ENCODE measurements at places on chromosomes 11 and 22.

DNA sequence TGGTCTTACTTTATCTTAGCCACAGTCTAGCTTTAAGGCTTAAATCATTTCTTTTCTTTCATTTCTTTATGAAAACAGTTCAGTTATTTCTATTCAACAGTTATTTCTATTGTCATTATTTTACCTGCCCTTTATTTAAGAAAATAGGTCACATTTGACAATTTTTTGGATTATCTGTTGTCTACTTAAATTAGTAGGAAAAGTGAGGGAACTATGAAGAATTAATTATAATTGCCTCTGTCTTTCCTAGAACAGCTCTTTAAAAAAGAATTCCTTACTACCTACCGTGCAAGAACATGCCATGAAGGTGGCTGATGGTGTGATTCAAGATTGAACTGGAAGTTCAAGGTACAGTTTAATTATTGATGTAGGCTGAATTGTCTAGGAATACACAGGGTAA is at the start of gene OR4C6:
TSS of gene OR4C6 (plus strand) at position 301 of the 400 bp plus-strand sequence. CDS start 2,966 bp downstream, outside the sequence.
- no peak for DNase-seq

GRCh38 chr11:75384438-75385080 is 14.8 kb upstream of the RPS3 start:
- DNase-seq = peak; percentile 42

DNA sequence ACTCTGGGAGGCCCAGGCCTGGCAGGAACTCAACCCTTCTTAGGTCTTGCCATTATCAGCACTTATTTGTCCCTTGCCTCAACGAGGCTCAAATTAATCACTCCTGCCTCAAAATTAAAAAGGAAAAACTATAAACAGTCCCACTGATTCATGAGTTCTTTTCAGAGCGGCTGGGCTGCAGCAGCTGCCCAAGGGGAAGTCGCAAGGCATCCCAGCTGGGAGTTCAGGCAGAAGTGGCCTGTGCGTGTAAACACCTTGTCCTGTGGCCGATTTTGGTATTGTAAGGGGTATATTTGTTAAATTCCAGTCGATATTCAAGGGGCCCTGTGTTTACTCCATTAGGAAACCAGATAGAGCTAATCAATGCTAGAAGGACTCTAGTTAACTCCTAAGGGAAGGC is 213.9 kb upstream of the CADM1 start:
- no peak for DNase-seq

GRCh38 chr11:91932151-91932821 is 292.3 kb upstream of the FAT3 start:
- no peak for DNase-seq

- no peak for DNase-seq
Observed at GRCh38 chr11:134025082-134025429, 43.8 kb upstream of the JAM3 start.

- DNase-seq = no peak
Observed at GRCh38 chr11:76984743-76985142, 49.5 kb upstream of the B3GNT6 start.

- no peak for DNase-seq
Observed at GRCh38 chr11:16610738-16611388, 127.6 kb upstream of the C11orf58 start.

DNA sequence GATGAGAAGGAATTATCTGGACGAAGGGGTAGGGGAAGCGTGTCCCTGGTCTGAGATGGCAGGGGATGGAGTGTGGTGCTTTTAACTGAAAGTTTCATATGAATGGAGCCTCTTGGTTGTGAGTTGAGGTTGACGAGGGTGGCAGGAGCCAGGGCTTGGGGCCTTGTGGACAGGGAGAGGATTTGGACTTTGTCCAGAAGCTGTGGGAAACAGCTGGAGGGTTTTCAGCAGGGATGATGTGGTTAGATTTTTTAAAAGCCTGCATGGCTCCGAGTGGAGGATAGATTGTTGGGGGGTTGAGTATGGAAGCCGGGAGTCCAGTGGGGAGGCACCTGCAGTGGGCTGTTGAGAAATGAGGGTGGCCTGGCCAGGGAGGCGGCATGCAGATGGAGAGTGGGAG is 24.8 kb downstream of the MYO7A start:
- DNase-seq = no peak

GRCh38 chr11:10426475-10426874 is 28.6 kb upstream of the AMPD3 start:
- no peak for DNase-seq

DNA sequence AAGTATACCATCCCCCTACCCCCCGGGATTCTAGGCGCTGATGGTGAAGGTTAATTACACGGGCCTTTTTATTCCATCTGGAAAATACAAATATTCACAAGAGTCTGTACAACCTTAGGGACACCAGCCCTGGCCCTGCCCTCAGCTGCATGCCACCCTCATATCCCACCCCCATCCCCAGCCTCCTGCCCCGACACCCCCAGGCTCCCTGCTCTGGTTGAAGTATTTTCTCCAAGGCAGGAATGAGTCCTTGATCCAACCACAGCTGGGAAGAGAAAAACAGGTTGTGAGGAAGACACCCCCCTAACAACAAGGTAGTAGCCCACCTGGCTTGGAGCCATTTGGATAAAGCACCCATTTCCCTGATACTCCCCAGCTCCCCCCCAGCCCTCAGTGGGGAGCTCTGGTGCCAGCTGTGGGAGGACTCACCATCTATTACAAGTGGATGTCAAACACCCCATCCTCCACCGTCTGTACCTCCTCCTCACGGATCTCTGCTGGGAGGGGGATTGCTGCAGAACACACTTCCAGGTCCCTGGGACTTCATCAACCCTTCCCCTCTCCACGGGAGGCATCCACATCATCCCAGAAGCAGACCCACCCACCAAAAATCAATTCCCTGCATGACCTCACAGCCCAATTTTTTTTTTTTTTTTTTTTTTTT is 4.0 kb upstream of the NRXN2 start:
- DNase-seq = no peak

DNA sequence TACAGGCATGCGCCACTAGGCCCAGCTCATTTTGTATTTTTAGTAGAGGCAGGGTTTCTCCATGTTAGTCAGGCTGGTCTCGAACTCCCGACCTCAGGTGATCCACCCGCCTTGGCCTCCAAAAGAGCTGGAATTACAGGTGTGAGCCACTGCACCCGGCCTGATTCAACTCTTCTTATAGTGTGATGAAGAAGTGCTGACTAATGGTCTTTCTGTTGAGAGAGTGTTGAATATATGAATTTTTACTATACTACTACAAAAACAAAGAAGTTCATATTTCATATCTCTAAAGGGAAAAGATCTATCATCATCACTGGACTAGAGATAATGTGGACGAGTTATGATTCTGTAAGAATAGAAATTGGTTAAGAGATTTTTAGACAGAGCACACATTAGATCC is 320.1 kb downstream of the SOX6 start:
- DNase-seq = no peak

DNA sequence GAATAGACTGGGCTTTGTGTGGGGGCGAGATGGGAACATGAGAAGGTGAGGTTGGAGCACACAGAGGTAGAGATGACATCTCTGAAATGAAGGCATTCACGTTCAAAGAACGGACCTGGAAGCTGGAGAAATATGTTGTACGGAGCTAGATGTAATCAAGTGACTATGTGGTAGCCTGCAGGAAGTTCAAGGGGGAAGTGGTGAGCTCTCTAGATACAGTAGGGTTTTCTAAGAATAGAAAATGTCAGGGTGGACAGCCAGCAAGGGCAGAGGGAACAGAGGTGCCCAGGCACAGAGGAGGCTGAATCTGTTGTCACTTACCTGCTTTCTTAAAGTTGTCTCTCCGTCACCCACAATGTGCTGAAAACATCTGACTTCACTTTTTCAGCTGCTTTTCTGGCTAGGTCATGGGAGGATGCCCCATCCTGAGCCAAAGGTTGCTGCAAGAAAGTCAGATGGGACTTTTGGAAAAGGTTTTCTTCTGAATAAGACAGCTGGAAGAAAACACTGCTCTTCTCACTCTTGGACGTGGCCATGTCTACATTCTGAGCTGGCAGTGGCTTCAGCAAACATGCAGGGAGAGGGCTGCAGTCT is 171.5 kb upstream of the B3GAT1 start:
- DNase-seq = no peak

DNA sequence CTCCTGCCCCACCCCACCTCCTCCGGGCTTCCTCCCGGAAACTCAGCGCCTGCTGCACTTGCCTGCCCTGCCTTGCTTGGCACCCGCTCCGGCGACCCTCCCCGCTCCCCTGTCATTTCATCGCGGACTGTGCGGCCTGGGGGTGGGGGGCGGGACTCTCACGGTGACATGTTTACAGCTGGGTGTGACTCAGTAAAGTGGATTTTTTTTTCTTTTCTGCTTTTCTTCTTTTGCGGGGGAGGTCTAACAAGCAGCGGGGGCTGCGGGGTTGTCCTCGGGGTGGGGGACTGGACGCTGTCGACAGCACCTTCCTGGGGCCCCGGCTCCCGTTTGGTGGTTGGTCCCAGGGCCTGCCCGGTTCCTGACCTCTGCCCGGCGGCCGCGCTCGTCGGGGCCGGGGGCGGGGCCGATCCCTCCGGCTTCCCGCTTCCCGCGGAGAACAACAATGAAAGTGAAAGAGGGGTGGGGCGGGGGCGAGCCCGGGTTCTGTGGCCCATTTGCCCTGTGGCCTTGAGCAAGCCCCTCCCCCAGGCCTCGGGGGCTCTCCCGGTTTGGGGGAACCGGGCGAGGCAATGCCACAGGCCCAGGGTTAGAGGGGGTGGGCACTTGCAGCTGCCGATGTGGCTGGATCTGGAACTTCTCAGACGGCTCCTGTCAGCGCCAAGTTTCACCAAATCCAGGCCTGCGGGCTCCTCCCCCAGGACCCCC is 975 bp upstream of the MDK start:
- no peak for DNase-seq

DNA sequence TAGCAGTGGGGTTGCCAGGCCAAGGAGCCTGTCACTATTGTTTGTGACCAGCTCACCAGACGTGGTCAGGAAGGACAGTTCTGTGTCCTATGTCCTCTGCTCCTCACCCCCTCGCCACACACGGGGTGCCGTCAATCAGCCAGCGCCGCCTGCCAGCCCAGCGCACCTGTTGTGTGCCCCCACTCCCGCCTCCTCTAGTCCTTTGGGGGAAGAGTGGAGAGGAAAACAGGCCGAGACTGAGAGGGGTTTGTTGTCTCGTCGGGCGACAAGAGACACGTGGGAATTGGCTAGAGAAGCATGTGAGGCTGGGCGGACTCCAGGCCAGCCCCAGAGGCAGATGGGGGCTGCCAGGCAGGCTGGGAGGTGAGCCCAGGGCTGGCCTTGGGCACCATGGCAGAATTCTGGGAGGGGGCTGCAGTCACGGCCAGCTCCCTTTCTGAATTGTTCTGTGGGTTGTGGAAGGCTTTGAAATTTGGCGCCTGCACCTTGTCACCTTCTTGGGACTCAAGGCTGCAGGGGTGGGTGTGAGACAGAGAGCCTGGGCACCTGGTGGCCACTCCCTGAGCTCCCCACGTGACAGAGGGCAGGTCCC is 3.1 kb upstream of the KCNQ1OT1 start:
- no peak for DNase-seq

- DNase-seq = no peak
Observed at GRCh38 chr11:90867416-90867815, 644.6 kb upstream of the CHORDC1 start.

DNA sequence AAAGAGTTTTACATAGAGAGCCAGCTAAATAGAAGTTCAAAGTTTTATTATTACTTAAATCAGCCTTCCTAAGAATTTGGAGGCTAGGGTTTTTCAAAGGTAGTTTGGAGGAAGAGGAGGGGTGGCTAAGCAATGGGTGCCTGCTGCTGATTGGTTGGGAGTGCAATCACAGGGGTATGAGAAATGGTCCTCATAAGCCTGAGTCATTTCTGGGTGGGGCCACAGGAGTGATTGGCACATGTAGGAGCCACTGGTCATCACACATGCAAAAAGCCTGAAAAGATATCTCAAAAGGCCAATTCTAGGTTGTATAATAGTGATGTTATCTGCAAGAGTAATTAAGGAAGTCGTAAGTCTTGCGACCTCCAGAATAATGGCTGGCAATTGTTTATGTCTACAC is 12.9 kb downstream of the OR51L1 start:
- DNase-seq = no peak

DNA sequence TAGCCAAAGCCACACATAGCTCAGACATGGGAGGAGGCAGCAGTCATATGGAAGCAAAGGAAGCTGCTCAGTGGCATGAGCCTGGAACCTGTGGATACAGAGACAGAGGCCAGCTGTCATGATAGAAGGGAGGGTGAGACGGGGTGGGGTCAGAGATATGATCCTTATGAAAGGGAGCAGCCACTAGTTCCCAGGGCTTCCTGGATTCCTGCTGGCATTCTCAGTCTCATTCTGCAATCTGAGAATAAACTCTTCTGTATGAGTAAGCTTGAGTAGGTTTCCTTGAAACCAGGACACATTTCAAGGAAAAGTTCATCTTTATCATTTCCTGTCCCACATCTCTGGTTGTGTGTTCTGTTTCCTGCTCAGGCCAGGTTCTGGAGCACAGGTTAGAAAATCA is 220.2 kb upstream of the SNX19 start:
- DNase-seq = no peak

DNA sequence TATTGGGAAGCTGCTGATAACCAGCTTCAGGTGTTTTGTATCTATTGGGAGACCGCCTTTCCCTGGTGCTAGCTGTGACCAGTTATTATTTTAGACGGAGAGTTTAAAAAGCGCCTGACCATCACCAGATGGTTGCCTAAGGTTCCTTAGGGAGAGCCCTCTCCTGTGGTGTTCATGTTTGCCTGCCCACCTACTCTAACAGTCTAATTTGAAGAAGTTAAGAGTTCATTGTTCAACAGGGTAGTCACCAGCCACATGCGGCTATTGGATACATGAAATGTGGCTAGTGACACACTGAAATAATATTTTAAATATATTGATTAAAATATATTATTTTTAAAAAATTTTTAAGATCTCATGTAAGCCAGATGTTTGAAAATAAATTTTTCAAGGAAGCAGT is 71.3 kb upstream of the SLN start:
- no peak for DNase-seq
